Stimulated activated CD8-positive, alpha-beta memory T cell treated with anti-CD3 and anti-CD28 coated beads, Interleukin-4, amount 100 ng/mL, for 4 hours (primary cell): ENCODE measurements at places on chromosomes 3 and 15.

- DNase-seq: no peak
Observed at GRCh38 chr3:52367891-52368880, 52.1 kb downstream of the DNAH1 start.

- no peak for DNase-seq
Observed at GRCh38 chr3:41701191-41701698, 260.7 kb downstream of the ULK4 start.

DNA sequence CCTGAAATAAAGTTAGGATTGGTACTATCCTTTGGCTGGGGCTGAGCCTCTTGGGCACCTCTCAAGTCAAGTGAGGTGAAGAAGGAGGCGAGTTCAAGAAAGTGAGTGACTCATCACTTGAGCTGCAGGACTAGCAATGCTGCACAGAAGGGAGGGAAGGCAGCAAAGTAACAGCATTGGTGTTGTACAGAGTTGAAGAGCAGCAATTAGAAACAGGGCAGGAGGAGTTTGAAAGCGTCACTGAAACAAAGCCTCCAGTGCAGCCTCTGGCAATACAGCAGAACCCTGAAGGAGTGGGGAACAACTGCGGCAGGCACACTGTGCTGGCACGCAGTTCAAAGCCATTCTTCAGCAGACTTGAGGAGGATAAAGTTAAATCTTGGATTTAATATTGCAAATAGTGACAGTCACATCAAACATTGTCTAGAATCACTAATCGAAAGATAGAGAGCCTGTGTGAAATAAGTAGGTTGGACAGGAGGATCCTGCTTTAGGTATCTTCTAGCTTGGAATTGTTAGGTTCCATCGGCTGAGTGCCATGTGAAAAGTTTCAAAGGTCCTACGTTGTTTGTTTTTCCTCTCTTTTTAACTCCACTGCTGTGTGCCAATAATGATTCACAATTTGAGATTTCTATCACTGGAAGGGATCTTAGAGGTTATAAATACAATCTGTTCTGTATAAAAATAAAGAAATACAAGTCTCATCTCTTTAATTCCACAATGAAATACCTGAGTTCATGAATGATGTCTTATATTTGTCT lies 479.8 kb downstream of the NAALADL2 start:
- DNase-seq: no peak

- no peak for DNase-seq
Observed at GRCh38 chr3:64049832-64050231, 26.5 kb upstream of the PSMD6 start.

DNA sequence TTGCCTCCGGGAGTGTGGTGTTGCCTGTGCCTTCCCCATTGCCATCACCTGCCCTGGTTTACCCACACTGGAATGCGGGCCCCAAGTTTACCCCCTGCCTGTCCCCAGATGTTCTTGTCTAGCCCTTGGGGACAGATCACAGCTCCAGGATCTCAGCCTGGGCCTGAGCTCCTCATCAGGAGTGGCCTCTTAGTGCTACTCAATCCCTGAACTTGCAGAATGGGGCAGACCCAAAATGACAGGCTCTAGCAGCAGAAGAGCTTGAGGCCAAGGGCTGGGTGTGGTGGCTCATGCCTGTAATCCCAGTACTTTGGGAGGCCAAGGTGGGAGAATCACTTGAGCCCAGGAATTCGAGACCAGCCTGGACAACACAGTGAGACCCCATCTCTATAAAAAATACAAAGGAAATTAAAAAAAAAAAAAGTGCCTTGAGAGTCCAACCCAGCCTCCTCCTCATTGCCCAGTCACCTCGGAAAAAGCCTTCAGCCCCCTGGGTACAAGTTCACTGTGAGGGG lies 3.8 kb downstream of the CHAC1 start:
- DNase-seq: no peak

GRCh38 chr3:177320765-177321247 lies 123.5 kb upstream of the TBL1XR1 start:
- no peak for DNase-seq

DNA sequence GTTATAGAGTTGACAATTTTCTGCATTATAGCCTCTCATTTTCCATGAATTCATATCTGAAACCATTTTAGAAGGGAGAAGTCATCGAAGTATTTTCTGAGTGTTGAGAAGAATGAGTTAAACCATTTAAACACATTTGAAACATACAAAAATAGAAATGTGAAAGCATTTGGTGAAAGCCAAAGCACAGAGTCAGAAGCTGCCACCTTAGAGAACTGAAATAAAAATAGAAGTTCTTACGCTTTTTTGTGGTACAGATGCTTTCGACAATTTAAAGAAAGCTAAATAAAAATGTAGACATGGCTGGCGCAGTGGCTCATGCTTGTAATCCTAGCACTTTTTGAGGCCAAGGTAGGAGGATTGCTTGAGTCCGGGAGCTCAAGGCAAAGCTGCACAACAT lies 9.0 kb downstream of the FANCD2OS start:
- no peak for DNase-seq

- no peak for DNase-seq
Observed at GRCh38 chr15:58483376-58483775, 51.6 kb downstream of the LIPC start.
